Fibroblast of skin of right quadriceps (primary cell): ENCODE measurements at places on chromosomes 5 and 9.
A peak's percentile ranks its signal among the peaks of the same experiment; 100 is the strongest.

GRCh38 chr9:37215830-37216229 is 95.5 kb downstream of the ZCCHC7 start:
- DNase-seq = peak; percentile 59

- no peak for DNase-seq
Observed at GRCh38 chr9:13744261-13744901, 464.9 kb upstream of the MPDZ start.

DNA sequence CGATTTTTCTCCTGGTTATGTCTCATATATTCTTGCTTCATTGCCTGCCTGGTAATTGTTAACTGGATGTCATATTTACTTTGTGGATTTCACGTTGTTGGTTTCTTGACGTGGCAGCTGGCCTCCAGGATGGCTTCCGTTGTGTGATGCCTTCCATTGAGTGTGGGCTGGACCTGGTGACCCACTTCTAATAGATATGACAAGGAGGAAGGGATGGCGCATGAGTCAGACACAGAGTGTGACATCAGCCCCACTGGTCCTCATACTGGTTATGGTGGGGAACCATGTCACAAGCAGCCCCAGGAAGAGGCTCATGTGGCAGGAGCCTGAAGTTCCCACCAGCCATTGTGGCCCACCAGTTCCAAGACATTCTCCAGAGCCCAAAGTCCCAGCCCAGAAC is 6.4 kb upstream of the PAEP start:
- no peak for DNase-seq

DNA sequence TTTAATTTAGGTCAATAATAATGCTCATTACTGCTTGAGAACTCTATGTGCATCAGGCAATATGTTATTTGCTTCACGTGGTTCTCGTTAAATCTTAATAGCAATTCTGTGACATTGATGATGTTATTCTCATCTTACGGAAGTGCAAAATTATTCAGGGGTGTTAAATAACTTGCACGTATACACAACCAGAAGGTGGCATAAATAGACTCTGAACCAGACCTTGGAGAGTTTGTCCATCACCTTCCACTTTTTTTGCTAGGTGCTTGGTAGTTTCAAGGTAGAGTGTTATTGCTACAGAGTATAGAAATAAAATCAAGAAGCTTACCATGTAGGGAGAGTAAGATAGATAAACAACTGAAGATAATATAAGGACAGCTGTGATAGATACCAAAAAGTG is 23.6 kb upstream of the TNFAIP8 start:
- no peak for DNase-seq

DNA sequence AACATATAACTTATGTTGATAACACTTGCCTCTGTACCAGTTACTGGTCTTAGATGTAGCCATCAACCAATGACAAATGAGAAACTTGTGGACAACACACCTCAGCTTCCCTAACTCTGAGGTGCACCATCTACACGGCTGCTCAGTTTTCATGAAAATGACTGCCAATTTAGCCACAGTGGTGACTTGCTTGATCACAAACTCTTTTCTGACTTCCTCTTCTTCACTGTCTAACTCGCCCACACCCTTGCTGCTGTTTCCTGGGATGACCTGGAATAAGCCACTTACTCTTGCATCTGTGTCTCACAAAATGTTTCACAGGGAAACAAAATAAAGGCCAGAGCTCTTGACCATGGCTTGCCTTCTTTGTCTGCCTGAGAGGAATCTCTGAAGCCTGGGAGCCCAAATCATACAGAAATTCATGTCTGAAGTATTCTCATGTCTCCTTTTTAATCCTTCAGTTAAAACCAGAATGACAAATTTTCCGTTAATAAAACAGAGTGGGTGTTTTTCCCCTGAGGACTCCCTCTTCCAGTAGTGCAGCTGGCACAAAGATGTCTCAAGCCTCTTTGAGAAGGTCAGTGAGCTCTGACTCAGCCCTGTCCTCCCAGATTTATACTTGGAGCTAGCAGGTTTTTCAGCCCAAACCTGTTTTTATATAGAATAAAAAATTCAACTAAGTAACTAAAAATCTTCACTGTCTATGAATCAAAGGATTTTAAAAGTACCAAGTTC is 126.5 kb upstream of the PAM start:
- peak; percentile 44 for DNase-seq

- no peak for DNase-seq
Observed at GRCh38 chr5:91359962-91360609, 23.0 kb downstream of the ARRDC3 start.
